ENCODE measurements at places on chromosomes 1 and 21.
A peak's percentile ranks its signal among the peaks of the same experiment; 100 is the strongest.

GRCh38 chr21:34986561-34987500, 62.3 kb downstream of the RUNX1 start:
- DNase-seq: peak; percentile 92

DNA sequence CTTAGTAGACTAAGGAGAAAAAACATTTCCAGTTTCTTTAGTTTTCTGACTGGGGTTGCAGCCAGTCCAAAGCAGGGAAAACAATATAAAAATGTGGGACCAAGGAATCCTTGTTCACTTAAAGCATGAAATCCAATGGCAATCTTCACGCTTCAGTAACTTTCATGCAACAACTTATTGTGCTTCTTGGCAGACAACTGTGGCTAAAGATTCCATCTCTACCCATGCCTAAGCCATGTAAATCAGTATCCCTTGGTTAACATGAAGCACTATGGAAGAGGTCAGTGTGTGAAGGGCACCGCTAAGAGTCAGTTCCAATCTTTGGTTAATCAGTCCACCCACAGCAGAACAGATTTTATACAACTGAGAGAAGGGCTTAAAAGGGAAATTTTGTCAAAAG, 201.8 kb upstream of the GREM2 start:
- DNase-seq: no peak

DNA sequence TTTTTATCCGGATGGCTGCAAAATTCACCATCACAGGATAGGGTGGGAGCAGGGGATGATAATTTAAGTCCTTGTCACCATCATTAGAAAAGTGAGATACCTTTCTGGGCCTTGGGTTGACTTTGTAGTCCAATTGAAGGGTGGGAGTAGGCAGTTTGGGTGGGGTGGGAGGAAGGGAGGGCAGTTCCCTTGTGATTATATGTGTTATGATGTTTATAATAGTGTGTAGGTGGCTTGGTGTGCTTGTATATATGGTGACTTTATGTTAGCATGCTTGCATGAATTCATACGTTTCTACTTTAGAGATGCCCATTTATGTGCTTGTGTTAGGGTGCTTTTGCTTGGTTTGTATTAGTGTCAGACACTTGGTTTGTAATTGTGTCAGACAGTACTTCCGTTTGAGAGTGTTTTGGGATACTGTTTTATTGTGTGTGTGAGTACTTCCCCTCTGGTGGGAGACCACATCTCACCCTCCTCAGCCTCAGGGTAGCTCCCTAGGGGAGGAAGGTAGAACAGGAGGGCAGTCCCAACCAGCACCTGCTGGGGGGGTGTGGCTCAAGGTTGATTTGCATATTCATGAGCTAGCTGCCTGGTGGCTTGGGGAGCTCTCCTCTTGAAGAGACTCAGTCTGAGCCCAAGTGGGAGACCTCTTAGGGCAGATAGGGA, 6.3 kb upstream of the POU3F1 start:
- no peak for DNase-seq

DNA sequence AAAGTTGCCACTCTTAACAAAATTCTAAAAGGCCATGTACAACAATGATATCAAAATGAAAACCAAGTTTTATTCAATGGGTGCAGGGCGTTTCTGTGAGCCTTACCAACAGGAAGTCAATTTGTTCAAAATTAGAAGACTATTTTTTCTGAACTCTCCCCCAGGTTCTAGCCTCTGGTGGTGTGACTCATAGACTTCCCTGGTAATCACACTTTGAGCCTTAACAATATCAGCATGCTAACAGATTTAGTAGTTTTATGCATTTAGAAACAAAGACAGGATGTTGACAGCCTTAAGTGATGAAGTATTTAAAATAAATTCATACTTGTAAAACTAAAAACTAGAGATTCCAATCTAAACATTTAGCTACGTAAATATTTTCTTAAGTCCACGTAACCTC, 88.4 kb downstream of the LRRC8C start:
- DNase-seq: peak; percentile 43

GRCh38 chr21:26077521-26077920, 93.0 kb downstream of the APP start:
- DNase-seq: no peak

GRCh38 chr1:108627256-108627655, 33.6 kb downstream of the HENMT1 start:
- DNase-seq: no peak

DNA sequence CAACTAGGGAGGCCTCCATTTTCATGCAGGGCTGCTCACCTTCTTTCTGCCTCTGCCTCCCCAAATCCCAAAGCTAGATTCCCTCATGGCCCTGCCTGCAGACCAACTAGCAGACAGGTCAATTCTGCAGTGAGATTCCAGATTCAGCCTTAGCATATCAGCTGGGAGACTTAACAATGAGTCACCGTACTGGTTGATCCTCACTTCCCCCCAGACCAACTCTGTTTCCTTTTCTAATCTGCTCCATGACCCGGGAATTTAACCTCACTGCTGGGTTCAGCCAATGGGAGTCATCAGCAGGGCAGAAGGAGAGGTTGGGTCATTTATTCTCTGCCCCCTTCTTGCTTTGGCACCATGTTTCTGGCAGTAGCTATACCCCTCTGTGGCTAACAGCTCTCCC, 140.6 kb upstream of the GRIK3 start:
- DNase-seq: no peak

DNA sequence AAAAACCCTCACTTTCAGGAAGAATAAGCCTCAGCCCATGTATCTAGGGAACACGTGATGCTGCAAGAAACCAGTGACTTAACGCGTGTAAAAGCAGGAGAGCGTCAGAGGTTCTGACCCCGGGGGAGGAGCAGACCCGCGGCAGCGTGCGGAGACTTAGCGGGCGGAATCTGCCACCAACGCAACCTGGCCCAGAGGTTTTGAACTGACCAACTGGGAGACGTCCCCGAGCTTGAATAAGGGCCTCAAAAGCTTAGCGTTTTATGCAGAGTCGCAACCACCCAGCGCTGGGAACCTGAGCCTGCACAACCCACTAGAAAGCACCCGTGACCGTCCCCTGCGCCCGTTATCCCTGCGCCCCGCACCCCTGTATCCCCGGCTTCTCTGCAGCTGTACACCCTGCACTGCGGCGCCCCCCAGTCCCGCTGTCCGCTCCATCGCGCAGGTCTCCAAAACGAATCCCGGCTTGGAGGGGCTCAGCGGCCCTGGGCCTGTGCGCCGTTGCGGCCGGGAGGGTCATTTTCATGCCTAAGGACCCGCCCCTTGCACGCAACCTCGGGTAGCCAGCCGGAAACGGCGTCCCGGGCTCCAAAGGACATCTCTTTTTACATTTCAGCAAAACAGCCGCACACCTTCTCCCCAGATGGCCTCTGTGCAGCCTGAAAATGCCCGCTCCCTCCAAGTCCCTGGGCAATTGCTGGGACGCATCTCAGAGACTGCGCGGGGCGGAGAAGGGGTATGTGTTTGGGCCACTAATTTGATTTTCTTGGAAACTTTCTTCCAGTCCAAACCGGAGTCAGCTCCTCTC, 29.4 kb upstream of the TRIM17 start:
- peak; percentile 68 for DNase-seq

DNA sequence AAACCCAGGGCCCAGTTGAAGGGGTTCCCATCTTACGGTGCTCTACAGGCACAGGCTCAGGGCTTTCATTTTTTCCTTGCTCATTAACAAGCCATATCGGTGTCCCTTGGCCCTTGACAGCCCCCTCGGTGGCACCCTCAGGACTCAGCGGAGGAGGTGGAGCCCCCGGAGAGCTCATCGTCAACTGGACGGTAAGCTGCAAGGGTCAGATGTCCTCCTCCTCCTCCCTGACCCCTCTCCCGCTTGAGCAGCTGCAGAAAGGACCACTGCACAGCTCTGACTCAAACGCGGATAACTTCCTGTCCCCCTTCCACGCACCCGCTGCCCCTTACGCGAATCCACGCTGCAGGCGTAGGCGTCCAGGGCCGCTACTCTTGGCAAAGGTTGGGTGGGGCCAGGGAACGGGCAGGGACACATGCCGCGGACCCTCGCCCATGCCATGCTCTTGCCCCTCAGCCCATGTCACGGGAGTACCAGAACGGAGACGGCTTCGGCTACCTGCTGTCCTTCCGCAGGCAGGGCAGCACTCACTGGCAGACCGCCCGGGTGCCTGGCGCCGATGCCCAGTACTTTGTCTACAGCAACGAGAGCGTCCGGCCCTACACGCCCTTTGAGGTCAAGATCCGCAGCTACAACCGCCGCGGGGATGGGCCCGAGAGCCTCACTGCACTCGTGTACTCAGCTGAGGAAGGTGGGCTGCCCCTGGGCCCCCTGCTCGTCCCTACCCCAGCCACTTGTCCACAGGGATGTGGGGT, 14.7 kb downstream of the TMEM81 start:
- no peak for DNase-seq

GRCh38 chr1:233045588-233045987, 95.2 kb downstream of the NTPCR start:
- DNase-seq: no peak

GRCh38 chr1:118209648-118210047, 24.6 kb upstream of the SPAG17 start:
- DNase-seq: no peak

DNA sequence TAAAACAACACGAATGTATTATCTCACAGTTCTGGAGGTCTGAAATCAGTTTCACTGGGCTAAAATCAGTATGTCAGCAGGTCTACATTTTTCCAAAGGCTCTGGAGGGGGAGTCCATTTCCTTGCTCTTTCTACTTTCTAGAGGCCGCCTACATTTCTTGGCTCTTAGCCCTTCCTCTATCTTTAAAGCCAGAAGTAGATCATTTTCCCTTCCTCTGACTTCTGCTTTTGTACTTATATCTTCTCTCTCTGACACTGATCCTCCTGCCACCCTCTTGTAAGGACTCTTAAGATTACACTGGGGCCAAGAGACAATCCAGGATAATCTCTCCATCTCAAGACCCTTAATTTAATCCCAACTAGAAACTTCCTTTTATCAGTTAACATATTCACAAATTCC, 41.4 kb downstream of the MSH4 start:
- DNase-seq: no peak

DNA sequence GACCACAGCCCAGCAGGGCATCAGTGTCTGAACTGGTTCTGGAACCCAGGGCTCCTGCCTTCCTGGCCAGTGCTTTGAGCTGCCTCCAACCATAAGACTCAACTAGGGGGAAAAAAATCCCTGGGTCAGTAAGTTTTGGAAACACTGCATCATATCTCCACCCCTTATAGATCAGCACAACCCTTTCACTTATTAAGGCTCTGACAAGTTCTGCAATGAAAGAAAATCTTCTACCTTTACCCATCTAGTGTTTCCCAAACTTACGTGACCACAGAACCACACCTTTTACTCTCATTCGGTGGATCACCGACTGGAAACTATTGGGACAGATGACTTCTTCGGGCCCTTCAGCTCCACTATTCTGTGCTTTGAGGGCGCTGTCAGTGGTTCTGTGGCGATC, 78.4 kb upstream of the TMEM51 start:
- DNase-seq: no peak

GRCh38 chr1:60835649-60836048, 246.7 kb upstream of the NFIA start:
- no peak for DNase-seq

- DNase-seq: no peak
Observed at GRCh38 chr1:28507646-28508434, 2.0 kb downstream of the RCC1 start.

DNA sequence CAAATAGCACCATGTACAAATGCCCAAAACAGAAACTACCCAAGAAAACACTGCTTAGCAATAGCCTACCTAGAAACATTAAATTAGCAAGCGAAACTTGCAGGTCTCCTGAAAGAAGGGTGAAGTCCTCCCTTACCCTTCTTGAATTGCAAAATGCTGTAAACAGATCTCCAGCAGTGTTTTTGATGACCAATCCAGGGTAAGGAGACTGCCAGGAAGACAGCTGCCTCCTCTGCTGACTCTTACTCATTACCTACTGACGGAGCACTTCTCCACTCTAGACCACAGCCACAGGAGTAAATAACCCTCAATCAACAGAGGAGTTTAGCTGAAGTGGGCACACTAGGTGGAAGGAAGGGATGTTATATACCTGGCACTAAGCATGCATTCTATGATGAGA, 32.2 kb upstream of the GADD45A start:
- DNase-seq: no peak

DNA sequence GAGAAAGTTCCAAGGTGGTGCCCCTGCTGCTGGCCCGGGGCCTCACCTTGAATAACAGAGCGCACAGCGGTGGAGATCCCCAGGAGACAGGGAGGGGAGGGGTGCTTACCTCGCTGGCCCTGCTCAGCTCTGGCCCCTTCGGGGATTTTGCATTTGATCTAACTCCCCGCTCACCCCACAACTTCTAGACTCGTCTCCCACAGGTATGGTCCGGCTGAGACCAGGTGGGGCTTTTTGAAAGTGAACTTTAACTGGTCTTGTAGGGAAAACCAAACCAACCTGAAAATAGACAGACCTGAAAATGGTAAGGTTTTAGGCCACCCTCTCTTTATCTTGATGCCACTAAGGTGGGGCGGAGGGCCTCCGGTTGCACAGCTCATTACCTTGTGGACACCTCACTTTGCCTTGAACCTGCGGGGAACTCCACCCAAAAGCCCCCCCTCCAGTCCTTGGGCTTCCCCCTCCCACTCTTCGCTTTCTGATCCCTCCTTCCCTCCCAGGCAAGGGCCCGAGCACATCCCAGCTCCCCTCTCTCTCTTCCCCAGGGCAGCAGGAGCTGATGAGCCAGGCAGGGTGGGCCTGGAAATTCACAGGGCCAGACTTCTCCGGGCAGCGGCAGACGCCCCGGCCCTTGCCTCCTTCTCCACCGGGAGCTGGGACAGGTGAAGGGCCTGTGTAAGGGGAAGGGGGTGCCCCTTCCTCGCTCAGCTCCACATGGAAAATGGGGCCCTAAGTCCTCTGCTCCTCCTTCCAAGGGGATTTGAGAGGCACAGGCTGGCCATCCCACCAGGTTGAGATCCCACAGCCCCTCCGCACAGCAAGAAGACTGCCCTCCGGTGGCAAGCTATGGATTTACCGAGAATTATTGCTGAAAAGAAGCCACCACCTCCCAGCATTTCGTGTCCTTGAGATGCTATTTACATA, 16.1 kb downstream of the TNFRSF8 start:
- DNase-seq: peak; percentile 78

- DNase-seq: no peak
Observed at GRCh38 chr1:68470388-68470970, 20.7 kb upstream of the RPE65 start.

- DNase-seq: no peak
Observed at GRCh38 chr1:202836623-202837403, 26.1 kb downstream of the PCAT6 start.

GRCh38 chr1:7447736-7448135, 323.4 kb upstream of the VAMP3 start:
- DNase-seq: no peak

DNA sequence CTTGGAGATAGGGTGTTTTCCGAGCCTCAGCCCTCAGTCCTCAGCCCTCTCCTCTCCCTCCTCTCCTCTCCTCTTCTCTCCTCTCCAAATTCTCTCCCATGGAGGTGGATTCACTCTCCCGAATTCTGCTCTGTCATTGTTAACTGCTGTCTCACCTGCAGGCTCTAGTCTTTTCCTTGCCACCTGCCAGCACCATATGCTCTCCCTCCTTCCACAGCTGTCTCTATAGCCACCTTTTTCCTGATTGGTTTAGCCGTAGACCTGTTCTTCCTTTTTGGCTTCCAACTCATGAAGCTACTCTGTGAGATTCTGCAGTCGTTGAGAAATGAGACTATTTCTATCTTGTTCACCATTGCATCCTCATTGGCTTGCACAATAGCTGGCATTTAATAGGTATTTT, 19.7 kb downstream of the COG2 start:
- DNase-seq: no peak

Data from activated naive CD4-positive, alpha-beta T cell treated with anti-CD3 and anti-CD28 coated beads for 36 hours (primary cell).